Activated CD4-positive, CD25-positive, alpha-beta regulatory T cell (primary cell): ENCODE measurements at places on chromosomes 3 and 15.

DNA sequence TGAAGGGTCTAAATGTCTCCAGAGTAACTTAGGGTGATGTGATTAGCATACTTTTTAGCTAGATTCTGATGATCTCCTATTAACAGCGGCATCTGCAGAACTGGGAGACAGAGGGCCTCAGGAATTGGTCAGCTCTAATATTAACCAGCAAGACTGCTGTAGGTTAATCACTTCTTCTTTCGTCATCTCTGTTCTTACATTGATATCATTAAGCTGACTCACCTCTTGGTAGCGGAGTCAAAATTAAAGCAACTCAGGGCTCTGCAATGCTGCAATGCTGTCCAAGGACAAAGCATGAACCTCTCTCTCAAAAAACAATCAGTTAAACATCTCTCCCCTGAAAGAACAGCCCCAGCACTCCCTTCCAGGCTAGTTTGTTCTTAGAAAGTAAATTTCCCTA, 57.5 kb upstream of the TRA2B start:
- DNase-seq, result no peak

GRCh38 chr3:193344486-193344885, 34.1 kb downstream of the ATP13A5 start:
- no peak for DNase-seq

DNA sequence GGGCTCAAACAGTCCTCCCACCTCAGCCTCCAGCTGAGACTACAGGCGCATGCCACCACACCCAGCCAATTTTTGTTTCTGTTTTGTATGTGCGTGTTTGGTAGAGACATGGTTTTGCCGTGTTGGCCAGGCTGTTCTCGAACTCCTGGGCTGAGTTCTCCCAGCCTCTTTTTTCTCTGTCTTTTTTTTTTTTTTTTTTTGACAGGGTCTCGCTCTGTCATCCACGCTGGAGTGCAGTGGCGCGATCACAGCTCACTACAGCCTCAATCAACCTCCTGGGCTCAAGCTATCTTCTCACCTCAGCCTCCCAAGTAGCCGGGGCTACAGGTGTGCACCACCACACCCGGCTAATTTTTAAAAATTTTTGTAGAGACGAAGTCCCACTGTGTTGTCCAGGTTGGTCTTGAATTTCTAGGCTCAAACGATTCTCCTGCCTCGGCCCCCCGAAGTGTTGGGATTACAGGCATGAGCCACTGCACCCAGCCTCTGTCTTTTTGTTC, 867 bp upstream of the DCAF1 start:
- DNase-seq, result no peak

DNA sequence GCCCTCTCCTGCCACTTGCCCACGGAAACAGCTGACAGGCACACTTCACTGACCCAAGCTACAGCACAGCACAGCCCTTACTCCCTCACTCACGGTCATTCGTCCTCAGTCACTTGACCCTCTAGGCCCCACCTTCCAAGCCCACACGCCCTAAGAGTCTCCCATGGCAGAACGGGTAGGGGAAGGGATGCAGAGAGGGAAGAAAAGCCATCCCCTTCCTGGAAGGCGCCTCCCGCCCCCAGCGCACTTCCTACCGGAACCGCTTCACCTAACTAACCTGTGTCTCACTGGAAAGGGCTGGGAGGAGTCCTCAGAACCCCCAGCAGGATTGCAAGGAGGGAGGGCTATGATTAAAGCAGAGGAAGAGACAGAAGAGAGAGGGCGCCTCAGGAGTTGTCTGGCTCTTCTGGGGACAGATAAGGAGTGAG, 22.9 kb downstream of the EPHB3 start:
- DNase-seq, result no peak

DNA sequence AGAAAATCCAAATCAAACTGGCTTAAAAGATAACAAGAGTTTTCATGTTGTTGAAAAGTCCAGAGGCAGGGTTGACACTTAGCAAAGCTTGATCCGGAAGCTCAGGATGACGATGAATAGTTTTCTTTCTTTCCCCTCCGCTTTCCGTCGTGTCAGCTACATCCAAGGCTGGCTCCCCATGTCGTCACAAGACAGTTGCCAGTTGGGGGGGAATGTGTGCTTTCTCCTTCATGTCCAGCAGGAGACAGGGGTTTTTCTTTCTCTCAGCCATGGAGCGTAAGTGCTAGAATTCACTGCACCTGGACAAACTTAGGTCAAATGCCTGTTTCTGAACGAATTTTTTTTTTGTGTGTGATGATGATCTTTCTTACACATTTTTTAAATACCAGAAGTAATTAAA, 273.8 kb upstream of the RGMA start:
- no peak for DNase-seq

DNA sequence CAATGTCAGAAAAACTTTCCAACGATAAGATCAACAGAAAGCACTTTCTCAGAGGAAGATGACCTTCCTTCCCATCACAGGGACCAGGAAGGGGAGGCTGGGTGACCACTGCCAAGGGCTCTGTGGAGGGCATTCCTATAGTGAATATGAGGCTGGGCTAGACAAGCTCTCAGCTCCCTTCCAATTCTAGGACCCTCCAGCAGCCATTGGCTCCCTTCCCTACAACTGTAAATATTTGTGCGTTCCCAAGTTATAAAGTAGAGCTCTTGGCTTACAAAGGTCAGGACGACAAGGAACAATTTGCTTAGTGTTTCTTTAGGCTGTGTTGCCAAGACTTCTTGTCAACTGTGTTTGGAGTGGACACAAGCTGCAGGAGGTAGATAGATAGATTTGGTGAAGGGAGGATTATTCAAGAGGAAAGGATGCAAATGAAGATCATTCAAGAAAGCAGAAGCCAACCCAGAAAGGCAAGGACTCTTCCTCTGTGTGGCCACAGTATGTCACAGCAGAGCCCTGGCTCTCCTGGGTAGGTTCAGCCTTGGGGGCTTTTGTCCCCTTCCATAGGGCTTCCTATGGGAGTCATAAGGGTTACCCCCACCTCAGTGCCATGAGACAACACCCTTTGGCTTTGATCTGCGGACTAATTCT, 223.6 kb upstream of the TLE3 start:
- DNase-seq, result no peak

- no peak for DNase-seq
Observed at GRCh38 chr3:131081224-131081623, 54.5 kb downstream of the NEK11 start.

DNA sequence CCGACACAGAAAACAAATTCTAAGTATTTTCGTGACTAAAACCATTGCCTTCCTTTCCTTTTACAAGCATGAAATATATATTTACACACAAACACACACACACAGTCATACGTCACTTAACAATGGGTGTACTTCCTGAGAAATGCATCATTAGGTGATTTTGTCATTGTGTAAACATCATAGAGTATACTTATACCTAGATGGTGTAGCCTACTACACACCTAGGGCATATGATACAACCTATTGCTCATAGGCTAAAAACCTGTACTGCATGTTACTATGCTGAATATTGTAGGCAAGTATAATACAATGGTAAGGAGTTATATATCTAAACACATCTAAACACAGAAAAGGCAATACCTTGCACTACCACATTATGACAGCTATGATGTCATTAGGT, 28.6 kb downstream of the COL6A5 start:
- DNase-seq, result no peak

DNA sequence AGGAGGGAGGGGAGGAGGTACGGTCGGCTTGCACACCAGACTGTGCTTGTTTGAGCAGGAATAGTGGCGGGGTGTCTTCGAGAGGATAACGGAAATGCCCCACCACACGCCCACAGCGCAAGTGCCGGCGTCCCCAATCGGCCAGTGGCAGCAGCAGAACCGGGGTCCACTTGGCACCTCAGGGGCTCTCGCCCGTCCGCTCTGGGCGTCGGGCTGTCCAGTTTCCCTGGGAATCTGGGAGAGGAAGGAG, 53.7 kb downstream of the CCDC54 start:
- no peak for DNase-seq

DNA sequence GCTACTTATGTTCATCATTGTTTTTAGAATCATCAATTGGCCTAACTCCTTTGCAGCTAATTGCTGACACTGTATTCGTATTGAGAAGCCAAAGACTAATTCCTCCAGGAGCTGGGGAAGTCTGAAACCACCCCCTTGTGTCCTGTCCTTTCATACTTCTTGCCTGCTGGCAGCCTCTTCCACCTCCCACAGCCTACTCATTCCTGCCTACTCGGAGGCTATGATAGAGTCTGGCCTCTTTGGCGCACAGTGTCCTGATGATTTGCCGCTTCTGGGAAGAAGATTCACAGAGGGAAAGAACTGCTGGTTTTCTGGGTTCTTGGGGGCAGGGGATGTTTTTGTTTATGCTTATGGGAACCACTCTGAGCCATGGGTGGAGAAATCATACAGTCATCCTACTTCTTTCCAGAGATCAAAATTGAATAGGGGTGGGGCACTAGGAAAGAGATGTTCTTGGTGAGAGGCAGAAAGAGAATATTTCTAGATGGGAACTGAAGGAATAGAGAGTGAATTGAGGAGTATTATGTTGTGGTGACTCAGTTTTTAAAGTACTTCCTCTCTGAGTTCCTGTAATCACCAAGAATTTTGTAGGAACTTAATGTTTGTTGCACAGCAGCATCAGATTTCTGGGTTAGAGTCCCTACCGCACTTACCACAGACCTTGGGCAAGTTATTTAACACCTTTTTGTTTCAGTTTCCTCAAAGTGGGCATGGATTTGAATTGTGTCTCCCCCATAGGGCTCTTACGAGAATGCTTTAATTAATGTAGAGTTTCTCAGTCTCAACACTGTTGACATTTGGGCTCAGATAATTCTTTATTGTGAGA, 22.1 kb upstream of the SCAANT1 start:
- DNase-seq, result no peak
